Hair follicular keratinocyte (primary cell): ENCODE measurements at places on chromosomes 13 and 19. TPM values are rescaled to one million over a fixed set of nuclear protein-coding genes. Genes with fewer than 3 reads are reported as not detected.

KLK3 gene
- total RNA-seq = not detected in 2 replicates

WDR88 gene
- not detected in 2 replicates for total RNA-seq

ZNF793 gene
- total RNA-seq = 1.2 and 1.9 TPM in 2 replicates

FAM124A gene
- not detected in 2 replicates for total RNA-seq

STAP2 gene
- 52.9 and 103 TPM in 2 replicates for total RNA-seq

DCLK1 gene
- total RNA-seq = 0.08 TPM in 1 of 2 replicates, not detected in the other

SPHK2 gene
- 8.7 and 10.3 TPM in 2 replicates for total RNA-seq

FBXO27 gene
- 11.3 and 16.8 TPM in 2 replicates for total RNA-seq

UGGT2 gene
- 13.9 and 29.6 TPM in 2 replicates for total RNA-seq

CGB1 gene
- not detected in 2 replicates for total RNA-seq

LTBP4 gene
- 57.3 and 133 TPM in 2 replicates for total RNA-seq

CCL25 gene
- not detected in 2 replicates for total RNA-seq

ZNF570 gene
- total RNA-seq = 2.8 and 5.2 TPM in 2 replicates

PRKD2 gene
- total RNA-seq = 26.9 and 35.5 TPM in 2 replicates

SLC6A16 gene
- not detected in 2 replicates for total RNA-seq

ZNF486 gene
- 4.4 and 5.1 TPM in 2 replicates for total RNA-seq

SYCN gene
- not detected in 2 replicates for total RNA-seq

RFC3 gene
- total RNA-seq = 11.8 and 33.8 TPM in 2 replicates

RFX1 gene
- 2.6 and 2.8 TPM in 2 replicates for total RNA-seq

ZNF296 gene
- 0.55 and 2.0 TPM in 2 replicates for total RNA-seq

PIP5K1C gene
- 9.6 and 10.5 TPM in 2 replicates for total RNA-seq

FAAP24 gene
- total RNA-seq = 2.7 and 5.5 TPM in 2 replicates

FFAR2 gene
- total RNA-seq = not detected in 2 replicates

SHISA7 gene
- not detected in 2 replicates for total RNA-seq

ZFR2 gene
- not detected in 2 replicates for total RNA-seq

ACTMAP gene
- total RNA-seq = 2.2 and 2.3 TPM in 2 replicates

KCTD12 gene
- total RNA-seq = 30.7 and 35.6 TPM in 2 replicates

ADGRE2 gene
- total RNA-seq = 2.2 and 2.5 TPM in 2 replicates

CRYL1 gene
- 15.8 and 27.5 TPM in 2 replicates for total RNA-seq

GRIN3B gene
- total RNA-seq = 0.95 and 2.3 TPM in 2 replicates

CEACAM8 gene
- not detected in 2 replicates for total RNA-seq

F2RL3 gene
- not detected in 2 replicates for total RNA-seq

ALOX5AP gene
- 1.1 and 6.3 TPM in 2 replicates for total RNA-seq

MYH14 gene
- total RNA-seq = 0.08 and 0.23 TPM in 2 replicates

MBD3L2 gene
- not detected in 2 replicates for total RNA-seq

ZNF83 gene
- 8.7 and 15.8 TPM in 2 replicates for total RNA-seq

GFY gene
- not detected in 2 replicates for total RNA-seq

PTGIR gene
- total RNA-seq = 0.04 and 1.6 TPM in 2 replicates

KLF16 gene
- total RNA-seq = 19.4 and 22.3 TPM in 2 replicates

CCDC8 gene
- 16.8 and 27.7 TPM in 2 replicates for total RNA-seq

MBD3L1 gene
- total RNA-seq = not detected in 2 replicates

ZNF560 gene
- total RNA-seq = 0.16 and 0.19 TPM in 2 replicates

FSTL3 gene
- 259 and 303 TPM in 2 replicates for total RNA-seq

CA11 gene
- 1.2 and 1.6 TPM in 2 replicates for total RNA-seq

LGALS14 gene
- total RNA-seq = not detected in 2 replicates

DYRK1B gene
- total RNA-seq = 6.2 and 9.4 TPM in 2 replicates

PEG3 gene
- total RNA-seq = 0.65 and 1.0 TPM in 2 replicates

S1PR5 gene
- total RNA-seq = 22.5 and 27.2 TPM in 2 replicates

PLIN4 gene
- 1.1 and 2.1 TPM in 2 replicates for total RNA-seq
